ENCODE measurements at places on chromosomes 7 and 10. TPM values are rescaled to one million over a fixed set of nuclear protein-coding genes. Genes with fewer than 3 reads are reported as not detected.

The ABLIM1 gene
- 156 TPM for total RNA-seq

The FBXL13 gene
- 1.4 TPM for total RNA-seq

The VSTM2A gene
- total RNA-seq = not detected

The PSD gene
- total RNA-seq = 4.8 TPM

The HOXA2 gene
- 0.34 TPM for total RNA-seq

The LRRD1 gene
- not detected for total RNA-seq

The TMEM270 gene
- not detected for total RNA-seq

The SHTN1 gene
- 55.5 TPM for total RNA-seq

The SPDYE2B gene
- total RNA-seq = not detected

The FAM20C gene
- total RNA-seq = 20.4 TPM

The GPAM gene
- total RNA-seq = 7.7 TPM

The KDM7A gene
- 29.6 TPM for total RNA-seq

The PRLHR gene
- total RNA-seq = not detected

The BTBD16 gene
- total RNA-seq = 5.6 TPM

The IFIT1B gene
- total RNA-seq = not detected

The SORCS1 gene
- total RNA-seq = 5.1 TPM

The C10orf67 gene
- 0.93 TPM for total RNA-seq

The UFSP1 gene
- 2.3 TPM for total RNA-seq

The ZMIZ1 gene
- total RNA-seq = 71.9 TPM

The KCND2 gene
- total RNA-seq = not detected

The NPY4R2 gene
- total RNA-seq = not detected

The CUZD1 gene
- 2.7 TPM for total RNA-seq

The MBL2 gene
- total RNA-seq = not detected

The MCM7 gene
- total RNA-seq = 50.5 TPM

The ZNF680 gene
- 9.6 TPM for total RNA-seq

The PARD3 gene
- total RNA-seq = 165 TPM

The CH25H gene
- 0.89 TPM for total RNA-seq

The PODXL gene
- 27.9 TPM for total RNA-seq

The CALML5 gene
- total RNA-seq = 1,788 TPM

The MCM10 gene
- total RNA-seq = 1.7 TPM

The SUMF2 gene
- total RNA-seq = 99.1 TPM

The SPDYE5 gene
- not detected for total RNA-seq

The CPXM2 gene
- 3.3 TPM for total RNA-seq

The SLC16A9 gene
- 0.25 TPM for total RNA-seq

The FAM25G gene
- total RNA-seq = 40.4 TPM

The HOXA5 gene
- total RNA-seq = 16.1 TPM

The PNLIPRP1 gene
- not detected for total RNA-seq

The FGFBP3 gene
- 0.56 TPM for total RNA-seq

The C7orf57 gene
- not detected for total RNA-seq

The ANKMY2 gene
- 9.9 TPM for total RNA-seq

The RAMP3 gene
- 32.9 TPM for total RNA-seq

The CPN1 gene
- total RNA-seq = not detected

The HABP2 gene
- 0.72 TPM for total RNA-seq

The VPS26A gene
- total RNA-seq = 31.2 TPM

The PPP1R9A gene
- 0.49 TPM for total RNA-seq

The ARMC10 gene
- 50.5 TPM for total RNA-seq

The UPK3BL2 gene
- total RNA-seq = 9.3 TPM

The ATRNL1 gene
- total RNA-seq = 1.1 TPM

The ZCWPW1 gene
- 5.3 TPM for total RNA-seq

The CPA1 gene
- not detected for total RNA-seq

The C10orf62 gene
- not detected for total RNA-seq

The CLCN1 gene
- total RNA-seq = not detected

The TWNK gene
- total RNA-seq = 8.5 TPM

Data from suprapubic skin (tissue), 4 donors.